ENCODE measurements at places on chromosomes 2 and 18.

DNA sequence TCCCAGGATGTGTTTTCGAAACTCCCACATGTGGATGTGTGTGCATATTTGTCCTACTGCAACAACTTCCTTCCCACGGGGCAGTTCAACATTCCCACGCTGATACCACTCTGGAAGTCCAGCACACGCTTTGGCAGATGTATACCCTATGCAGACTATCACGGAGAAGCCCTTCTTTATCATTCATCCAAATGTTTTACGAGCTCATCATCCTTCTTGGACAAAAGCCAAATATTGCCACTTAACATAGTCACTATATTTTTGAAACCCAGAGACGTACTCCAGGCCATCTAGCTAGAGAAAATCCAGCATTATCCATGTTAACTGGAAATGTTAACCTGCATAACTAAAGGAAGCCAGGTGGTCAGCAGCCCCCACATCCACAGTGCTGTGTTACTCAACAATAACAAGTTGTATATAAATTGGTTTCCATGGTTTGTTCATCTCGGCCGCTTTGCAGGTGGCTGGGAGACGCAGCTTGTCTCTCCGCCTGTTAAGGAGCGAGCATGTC lies 131.5 kb downstream of the ZNF532 start:
- no peak for DNase-seq

- peak; percentile 48 for DNase-seq
These were observed 17.6 kb downstream of the MXD1 start for GRCh38 chr2:69932596-69932922.

DNA sequence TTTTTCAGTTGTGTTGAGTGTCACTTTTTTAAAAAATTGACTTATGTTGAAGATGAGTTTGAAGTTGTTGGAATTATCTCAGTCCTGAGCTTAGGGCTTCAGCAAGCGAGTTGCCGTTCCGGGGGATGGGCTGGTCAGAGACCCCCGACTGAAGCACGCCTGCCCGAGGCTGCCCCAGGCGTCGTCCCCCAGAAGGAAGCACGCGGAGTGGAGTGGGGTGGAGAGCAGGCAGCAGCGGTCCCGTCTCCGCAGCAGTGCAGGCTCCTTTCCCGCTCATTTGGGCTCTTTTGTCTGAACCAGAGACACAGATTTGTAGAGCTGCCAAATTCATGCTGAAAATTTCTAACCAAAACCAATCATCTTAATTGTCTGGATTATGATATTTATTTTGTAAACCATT lies 33.7 kb downstream of the NFATC1 start:
- DNase-seq, result no peak

DNA sequence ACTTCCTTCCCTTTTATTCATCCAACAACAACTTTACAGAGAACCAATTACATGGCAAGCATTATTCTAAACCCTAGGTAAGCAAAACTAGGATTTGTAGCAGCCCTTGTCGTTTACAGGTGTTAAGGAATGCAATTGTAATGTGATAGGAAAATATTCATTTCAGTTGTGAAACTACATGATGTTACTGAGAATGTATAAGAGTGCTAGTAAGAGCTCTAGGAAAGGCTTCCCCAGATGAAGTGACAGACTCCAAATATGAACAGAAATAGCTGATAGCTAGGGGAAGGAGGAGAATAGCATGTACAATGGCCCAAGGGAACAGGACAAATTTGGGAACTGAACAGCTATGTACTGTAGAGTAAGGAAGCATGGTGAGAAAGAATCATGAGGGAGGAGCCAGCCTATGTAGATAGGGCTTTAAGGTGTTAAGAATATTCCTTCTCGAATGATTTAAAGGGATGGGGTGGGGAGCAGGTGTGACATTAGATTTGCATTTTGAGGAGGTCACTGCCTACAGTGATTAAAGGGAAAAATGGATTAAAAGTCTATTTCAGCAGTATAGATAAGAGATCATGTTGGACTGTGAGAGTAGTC lies 31.7 kb downstream of the RPE start:
- DNase-seq, result no peak

GRCh38 chr2:146890491-146890890 lies 954.3 kb upstream of the ACVR2A start:
- DNase-seq, result no peak

GRCh38 chr2:9994462-9994861 lies 43.0 kb downstream of the GRHL1 start:
- DNase-seq, result no peak

DNA sequence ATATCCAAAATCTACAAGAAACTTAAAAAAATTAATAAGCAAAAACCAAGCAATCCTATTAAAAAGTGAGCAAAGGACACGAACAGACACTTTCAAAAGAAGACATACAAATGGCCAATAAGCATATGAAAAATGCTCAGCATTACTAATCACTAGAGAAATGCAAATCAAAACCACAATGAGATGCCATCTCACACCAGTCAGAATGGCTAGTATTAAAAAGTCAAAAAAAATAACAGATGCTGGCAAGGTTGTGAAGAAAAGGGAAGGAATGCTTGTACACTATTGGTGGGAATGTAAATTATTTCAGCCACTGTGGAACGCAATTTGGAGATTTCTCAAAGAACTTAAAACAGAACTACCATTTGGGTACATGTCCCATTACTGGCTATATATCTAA lies 128.8 kb upstream of the SESTD1 start:
- DNase-seq, result no peak

DNA sequence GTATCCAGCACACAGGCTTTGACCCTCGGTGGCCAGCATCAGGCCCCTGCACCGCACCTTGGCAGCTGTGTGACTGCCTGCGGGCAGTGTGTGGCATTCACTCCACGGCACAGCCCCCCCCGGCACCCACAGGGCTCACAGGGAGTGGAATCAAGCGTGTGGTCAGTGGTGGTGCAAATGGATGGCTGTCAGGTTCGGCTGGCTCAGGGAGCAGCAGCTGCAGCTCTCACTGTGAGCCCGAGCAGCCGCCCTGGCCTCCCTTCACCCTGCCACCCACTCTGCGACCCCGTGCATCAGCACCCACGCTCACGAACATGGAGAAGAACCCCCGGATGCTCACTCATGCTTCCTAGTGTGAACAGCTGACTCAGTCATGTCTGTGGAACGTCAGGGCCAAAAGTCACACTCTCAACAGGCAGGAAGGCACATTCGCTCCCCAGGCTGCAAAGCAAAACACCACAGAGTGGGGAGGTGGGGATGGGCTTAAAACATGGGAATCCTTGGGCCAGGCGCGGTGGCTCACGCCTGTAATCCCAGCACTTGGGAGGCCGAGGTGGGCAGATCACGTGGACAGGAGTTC lies 41.5 kb upstream of the GPC1 start:
- DNase-seq, result no peak

DNA sequence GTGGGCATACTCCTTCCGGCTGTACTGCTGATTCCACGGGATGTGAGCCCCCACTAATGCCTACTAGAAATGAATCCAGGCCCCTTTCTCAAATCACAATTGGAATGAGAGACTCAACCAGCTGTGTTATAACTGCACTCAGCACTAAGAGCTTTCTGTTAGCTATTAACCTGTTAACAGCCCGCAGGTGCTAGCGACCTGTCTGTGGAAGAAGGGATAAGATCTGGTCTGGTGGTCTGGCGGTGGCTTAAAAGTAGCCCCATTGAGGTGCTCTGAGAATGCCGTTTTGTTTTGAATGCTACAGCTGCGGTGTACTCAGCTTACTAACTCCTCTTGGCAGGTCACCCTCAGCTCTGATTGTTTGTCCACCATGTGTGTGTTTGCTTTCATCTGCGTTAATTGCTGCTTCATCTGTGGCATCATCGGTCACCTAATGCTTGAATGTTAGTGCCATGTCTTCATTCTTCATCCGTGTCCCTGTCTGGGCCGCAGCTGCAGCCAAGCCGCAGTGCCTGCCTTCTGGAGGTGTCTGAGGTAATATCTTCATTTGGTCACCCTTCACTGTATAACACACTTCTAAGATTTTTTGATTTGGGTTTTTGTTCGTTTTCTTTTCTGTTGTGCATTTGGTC lies 16.3 kb downstream of the RAB12 start:
- DNase-seq, result no peak

- DNase-seq, result peak; percentile 60
These were observed 30.5 kb upstream of the ATP8B1 start for GRCh38 chr18:57833441-57834101.

- no peak for DNase-seq
These were observed 80.0 kb downstream of the ACAA2 start for GRCh38 chr18:49733321-49733720.

DNA sequence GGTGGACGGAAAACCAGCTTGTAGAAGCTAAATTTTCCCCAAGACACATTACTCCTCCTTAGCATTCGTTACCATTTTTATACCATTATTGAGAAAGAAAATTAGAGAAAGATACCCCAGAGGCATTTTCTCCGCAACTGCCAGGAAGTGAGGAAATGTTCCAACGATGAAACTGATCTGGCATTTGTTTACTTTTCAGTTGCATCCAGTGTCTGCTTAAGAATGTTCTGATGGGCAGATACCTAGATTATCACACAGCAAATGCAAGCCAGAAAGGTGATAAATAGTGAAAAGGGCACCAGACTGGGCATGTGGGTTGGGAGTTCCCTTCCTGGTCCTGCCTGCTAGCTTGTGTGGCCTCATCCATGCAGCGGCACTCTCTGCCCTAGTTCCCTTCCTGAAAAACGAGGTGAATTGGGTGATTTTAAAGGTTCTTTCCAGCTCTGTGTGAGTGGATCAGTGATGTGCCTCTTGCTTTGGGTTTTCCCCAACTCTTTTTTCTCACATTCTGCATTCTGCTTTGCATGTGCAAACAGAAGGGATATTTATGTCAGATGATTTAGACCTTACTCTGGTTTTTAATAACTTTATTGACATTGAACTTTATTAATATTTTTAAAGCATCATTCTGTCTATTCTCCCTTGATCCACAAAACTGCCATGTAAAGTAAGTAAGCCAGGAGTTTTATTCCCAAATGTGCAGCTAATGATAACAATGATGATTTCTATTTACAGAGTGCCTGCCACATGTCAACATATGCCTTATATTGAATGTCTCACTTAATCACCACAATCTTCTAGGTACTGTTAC lies 139.6 kb downstream of the INSIG2 start:
- DNase-seq, result no peak

GRCh38 chr18:65567372-65567771 lies 183.4 kb upstream of the CDH7 start:
- DNase-seq, result no peak

- DNase-seq, result peak; percentile 84
These were observed 8.7 kb upstream of the WIPF1 start for GRCh38 chr2:174606336-174606735.

DNA sequence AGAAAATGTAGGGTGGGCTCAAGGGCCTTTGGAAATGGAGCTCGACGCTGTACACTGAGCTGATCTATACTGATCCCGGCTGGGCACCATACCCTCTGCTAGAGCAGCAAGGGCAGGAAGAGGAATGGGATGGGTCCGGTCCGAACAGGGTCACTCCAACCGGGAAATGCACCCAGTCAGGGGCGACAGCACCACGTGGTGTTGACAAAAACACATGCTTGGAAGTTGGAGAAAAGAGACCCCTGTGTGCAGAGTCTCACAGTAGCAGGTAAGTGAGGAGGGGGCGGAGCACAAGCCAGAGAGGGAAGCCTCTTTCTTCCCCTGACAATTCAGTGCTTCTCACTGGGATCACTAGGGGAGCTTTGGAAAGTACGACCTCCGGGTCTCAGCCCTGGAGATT lies 84.1 kb upstream of the ASB18 start:
- no peak for DNase-seq

DNA sequence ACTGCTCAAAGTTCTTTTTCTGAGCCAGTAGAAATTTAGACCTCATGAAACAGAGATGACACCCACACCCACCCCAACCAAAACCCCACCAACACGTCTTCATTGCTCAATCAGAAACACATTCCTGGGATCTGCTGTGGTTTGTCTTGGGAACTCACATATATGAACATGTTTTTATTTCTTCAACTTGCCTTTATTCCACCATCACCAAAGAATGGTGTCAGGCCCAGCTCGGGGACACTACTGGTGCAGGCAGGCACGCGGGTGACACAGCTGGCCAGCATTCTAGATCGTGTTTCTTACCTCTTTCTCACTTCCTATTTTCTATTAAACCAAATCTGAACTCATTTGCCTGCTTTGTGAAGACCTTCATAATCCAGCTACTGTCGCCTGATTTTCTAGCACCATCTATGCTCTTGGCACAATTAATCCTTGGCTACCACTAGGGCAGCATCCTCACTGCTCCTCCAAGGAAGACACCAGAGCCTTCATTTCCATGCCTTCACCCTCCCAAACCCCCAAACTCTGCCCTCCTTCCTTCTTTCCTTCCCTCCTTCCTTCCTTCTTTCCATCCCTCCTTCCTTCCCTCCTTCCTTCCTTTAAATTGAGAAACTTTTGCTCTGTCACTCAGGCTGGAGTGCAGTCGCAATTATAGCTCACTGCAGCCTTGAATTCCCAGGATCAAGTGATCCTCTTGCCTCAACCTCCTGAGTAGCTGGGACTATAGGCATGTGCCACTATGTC lies 157.1 kb downstream of the BCL2 start:
- no peak for DNase-seq

DNA sequence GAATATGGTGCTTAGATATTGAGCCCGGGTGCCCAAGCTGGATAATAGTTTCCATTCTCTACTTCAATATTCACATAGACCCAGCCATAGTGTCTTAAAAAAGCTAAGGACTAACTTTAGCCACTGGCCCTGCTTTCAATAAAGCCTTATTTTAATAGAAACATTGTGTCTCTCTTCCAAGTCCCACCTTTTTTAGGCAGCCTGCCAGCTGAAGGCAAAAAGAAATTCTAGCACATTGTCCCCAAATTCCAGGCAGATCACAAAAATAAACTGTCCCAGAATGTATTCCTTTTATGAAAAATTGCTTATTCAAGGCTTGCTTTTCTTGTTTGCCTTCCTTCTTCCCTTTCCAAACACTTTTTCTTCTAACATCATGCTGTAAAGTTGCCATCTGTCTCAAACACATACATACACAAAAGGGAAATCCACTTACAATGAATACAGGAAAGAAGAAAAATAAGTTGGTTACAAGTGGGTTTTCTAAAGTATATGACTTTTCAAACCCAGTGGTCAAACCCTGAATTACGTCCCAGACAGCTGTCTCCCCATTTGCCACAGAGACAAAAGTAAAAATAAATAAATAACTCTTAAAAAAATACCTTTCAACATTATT lies 778.5 kb downstream of the BCL11A start:
- no peak for DNase-seq

DNA sequence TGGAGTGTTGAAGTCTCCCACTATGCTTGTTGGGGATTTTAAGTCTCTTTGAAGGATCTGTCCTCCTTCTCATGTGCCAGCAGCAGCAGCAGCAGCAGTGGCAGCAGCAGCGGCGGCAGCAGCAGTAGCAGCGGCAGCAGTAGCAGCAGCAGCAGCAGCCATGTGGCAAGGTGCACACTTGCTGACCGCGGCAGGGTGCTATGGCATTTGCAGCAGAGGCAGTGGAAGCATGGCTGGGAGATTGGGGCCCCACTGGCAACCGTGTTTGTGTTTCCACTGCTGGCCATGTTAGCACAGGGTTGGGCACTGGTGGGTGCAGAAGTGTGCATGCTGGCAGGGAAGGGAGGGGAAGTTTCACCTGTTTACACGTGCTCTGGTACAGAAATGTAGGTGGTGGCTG lies 280.1 kb downstream of the NUP35 start:
- DNase-seq, result no peak

DNA sequence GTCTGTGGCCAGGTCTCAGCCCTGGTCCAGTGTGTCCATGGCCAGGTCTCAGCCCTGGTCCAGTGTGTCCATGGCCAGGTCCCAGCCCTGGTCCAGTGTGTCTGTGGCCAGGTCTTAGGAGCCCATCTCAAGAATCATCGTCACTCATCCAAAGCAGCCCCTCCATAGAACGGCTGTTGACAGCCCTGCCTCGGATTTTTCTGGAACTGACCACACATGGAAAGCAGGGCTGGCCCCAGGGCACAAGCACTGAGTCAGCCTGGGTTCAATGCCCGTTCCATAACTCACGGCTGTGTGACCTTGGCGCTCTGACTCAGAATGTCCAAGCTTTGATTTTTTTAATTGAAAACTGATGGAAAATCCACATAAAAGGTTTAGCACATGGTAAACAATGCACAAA lies 59.9 kb upstream of the SNTG2 start:
- DNase-seq, result no peak

All from activated CD4-positive, alpha-beta T cell treated with anti-CD3 and anti-CD28 coated beads, Interleukin-2, Interleukin-6, amounts not matched to agents 100 ng/mL and 50 ng/mL, durations not matched to agents 16 hours and 8 hours (primary cell).